Left lung (tissue), 14 donors: ENCODE measurements at places on chromosomes 12 and 14. TPM values are rescaled to one million over a fixed set of nuclear protein-coding genes. Genes with fewer than 3 reads are reported as not detected.

IL31 gene
- not detected for polyA plus RNA-seq

RFX4 gene
- not detected for polyA plus RNA-seq

CLEC4A gene
- 4.2 TPM for polyA plus RNA-seq

SRRM4 gene
- polyA plus RNA-seq = 0.39 TPM

DNA sequence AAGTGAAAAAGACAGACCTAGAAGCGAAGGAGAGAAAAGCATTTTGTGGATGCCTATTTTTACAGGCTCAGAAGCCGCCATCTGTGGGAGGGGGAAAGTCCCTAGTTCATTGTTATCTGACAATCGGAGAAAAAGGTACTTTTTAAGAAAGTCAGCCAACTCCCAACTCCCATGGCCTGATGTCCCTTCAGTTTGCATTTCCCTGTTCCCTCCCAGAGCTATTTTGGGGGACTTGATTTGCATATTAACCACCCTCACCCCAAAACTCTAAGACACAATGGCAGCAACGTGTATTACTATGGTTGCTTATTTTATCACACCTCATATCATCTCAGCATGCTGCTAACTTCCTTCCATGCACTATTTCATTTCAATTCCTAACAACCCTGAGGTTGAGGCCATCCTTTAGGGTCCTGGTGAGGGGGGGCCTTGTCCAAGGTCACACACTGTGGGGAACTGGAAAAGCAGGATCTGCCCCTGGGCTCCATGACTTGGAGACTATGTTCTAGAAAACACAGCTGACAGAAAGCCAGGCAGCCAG is 18.7 kb downstream of the HVCN1 start:
- H3K4me1 ChIP-seq = no peaks in the 10 kb centered on the region
- H3K27me3 ChIP-seq = no peaks in the 10 kb centered on the region
- H3K36me3 ChIP-seq = peaks cover 5% of the 10 kb centered on the region

SPTB gene
- polyA plus RNA-seq = 3.9 TPM

CHGA gene
- polyA plus RNA-seq = 2.2 TPM

TMEM119 gene
- polyA plus RNA-seq = 41.0 TPM

GRCh38 chr12:96501908-96502307 is 12.5 kb downstream of the CFAP54 start:
- H3K36me3 ChIP-seq = no peaks in the 10 kb centered on the region
- peak overlapping the region; percentile 72 for H3K27ac ChIP-seq
- H3K4me1 ChIP-seq = peaks cover 30% of the 10 kb centered on the region
- no peak for DNase-seq
- H3K27me3 ChIP-seq = no peaks in the 10 kb centered on the region

- no peaks in the 10 kb centered on the region for H3K36me3 ChIP-seq
- H3K27ac ChIP-seq = no peak overlapping the region
- peaks cover 19% of the 10 kb centered on the region for H3K27me3 ChIP-seq
- no peaks in the 10 kb centered on the region for H3K4me1 ChIP-seq
- H3K4me3 ChIP-seq = no peak overlapping the region
Measured at GRCh38 chr14:95833429-95833828, 43.2 kb upstream of the TUNAR start.

- H3K4me3 ChIP-seq = no peak overlapping the region
- no peaks in the 10 kb centered on the region for H3K27me3 ChIP-seq
- H3K36me3 ChIP-seq = no peaks in the 10 kb centered on the region
- H3K27ac ChIP-seq = no peak overlapping the region
Measured at GRCh38 chr14:87508333-87508732, 484.6 kb downstream of the GALC start.

GRCh38 chr12:121216102-121216501 is 6.2 kb downstream of the P2RX4 start:
- no peak overlapping the region for H3K4me3 ChIP-seq
- H3K27ac ChIP-seq = no peak overlapping the region
- H3K27me3 ChIP-seq = no peaks in the 10 kb centered on the region
- peak; percentile 37 for DNase-seq

PTPN6 gene
- 20.7 TPM for polyA plus RNA-seq

- no peak overlapping the region for H3K27ac ChIP-seq
- DNase-seq = no peak
- H3K4me1 ChIP-seq = peaks cover 14% of the 10 kb centered on the region
- H3K4me3 ChIP-seq = no peak overlapping the region
- H3K27me3 ChIP-seq = no peaks in the 10 kb centered on the region
- no peaks in the 10 kb centered on the region for H3K36me3 ChIP-seq
Measured at GRCh38 chr14:74840603-74841030, 35.3 kb downstream of the PROX2 start.

GRCh38 chr12:121789233-121789781 is 4.2 kb downstream of the RHOF start:
- peaks cover 82% of the 10 kb centered on the region for H3K4me1 ChIP-seq
- no peaks in the 10 kb centered on the region for H3K36me3 ChIP-seq
- no peaks in the 10 kb centered on the region for H3K27me3 ChIP-seq
- DNase-seq = no peak

PPP1R1A gene
- 4.2 TPM for polyA plus RNA-seq

OR6C76 gene
- polyA plus RNA-seq = not detected

PPM1H gene
- polyA plus RNA-seq = 12.1 TPM

DNA sequence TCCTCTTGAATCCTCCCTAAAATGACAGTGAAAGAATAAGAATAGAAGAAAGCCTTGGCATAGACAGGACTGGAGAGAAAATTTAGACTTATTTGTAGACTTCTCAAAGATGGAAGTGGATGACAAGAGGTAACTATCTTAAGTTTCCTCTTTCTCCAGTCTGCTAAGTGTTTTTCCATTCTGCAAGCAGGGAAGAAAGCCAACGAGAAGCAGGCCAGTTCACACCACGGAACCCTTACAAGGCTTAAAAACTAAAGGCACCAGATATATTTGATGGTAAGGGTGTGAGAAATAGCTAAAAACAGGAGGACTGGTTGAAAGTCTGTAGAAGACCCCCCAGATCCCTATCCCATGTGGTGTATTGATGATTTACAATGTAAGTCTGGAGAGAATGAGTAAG is 82.9 kb upstream of the GPHB5 start:
- H3K4me1 ChIP-seq = no peaks in the 10 kb centered on the region
- H3K27ac ChIP-seq = no peak overlapping the region
- DNase-seq = no peak
- no peaks in the 10 kb centered on the region for H3K36me3 ChIP-seq
- H3K27me3 ChIP-seq = no peaks in the 10 kb centered on the region
- H3K4me3 ChIP-seq = no peak overlapping the region

GRCh38 chr12:111074559-111074958 is 154.2 kb upstream of the MYL2 start:
- no peak overlapping the region for H3K4me3 ChIP-seq
- no peaks in the 10 kb centered on the region for H3K4me1 ChIP-seq
- no peaks in the 10 kb centered on the region for H3K36me3 ChIP-seq
- H3K27ac ChIP-seq = no peak overlapping the region
- peaks cover 56% of the 10 kb centered on the region for H3K27me3 ChIP-seq
- DNase-seq = no peak

GRCh38 chr12:27593266-27593665 is 69.3 kb downstream of the PPFIBP1 start:
- DNase-seq = no peak
- no peak overlapping the region for H3K27ac ChIP-seq
- H3K36me3 ChIP-seq = no peaks in the 10 kb centered on the region
- peaks cover 7% of the 10 kb centered on the region for H3K4me1 ChIP-seq

- no peaks in the 10 kb centered on the region for H3K27me3 ChIP-seq
- no peaks in the 10 kb centered on the region for H3K4me1 ChIP-seq
- H3K36me3 ChIP-seq = no peaks in the 10 kb centered on the region
Measured at GRCh38 chr14:96407935-96408570, 16.1 kb downstream of the AK7 start.

AKAP6 gene
- polyA plus RNA-seq = 4.8 TPM

DNA sequence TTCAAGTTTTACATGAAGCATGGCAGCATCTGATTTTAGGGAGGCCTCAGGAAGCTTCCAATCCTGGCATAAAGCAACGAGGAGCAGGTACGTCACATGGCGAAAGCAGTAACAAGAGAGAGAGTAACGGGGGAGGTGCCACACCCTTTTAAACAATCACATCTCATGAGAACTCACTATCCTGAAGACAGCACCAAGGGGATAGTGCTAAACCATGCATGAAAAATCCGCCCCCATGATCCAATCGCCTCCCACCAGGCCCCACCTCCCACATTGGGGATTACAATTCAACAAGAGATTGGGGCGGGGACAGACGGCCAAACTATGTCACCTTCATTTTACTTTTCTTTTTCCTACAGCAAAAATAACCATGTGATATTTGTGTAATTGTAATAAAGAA is 7.2 kb upstream of the MAP3K9 start:
- H3K4me1 ChIP-seq = peaks cover 18% of the 10 kb centered on the region
- H3K36me3 ChIP-seq = no peaks in the 10 kb centered on the region
- no peak overlapping the region for H3K27ac ChIP-seq

- no peak overlapping the region for H3K4me3 ChIP-seq
- no peaks in the 10 kb centered on the region for H3K4me1 ChIP-seq
- H3K27me3 ChIP-seq = no peaks in the 10 kb centered on the region
- H3K27ac ChIP-seq = no peak overlapping the region
Measured at GRCh38 chr14:96240641-96241040, 15.4 kb upstream of the BDKRB1 start.

GRCh38 chr14:74945261-74945851 is 10.0 kb downstream of the PGF start:
- peaks cover 47% of the 10 kb centered on the region for H3K4me1 ChIP-seq
- no peak overlapping the region for H3K4me3 ChIP-seq
- no peak for DNase-seq
- H3K36me3 ChIP-seq = no peaks in the 10 kb centered on the region
- H3K27ac ChIP-seq = no peak overlapping the region

OVCH1 gene
- not detected for polyA plus RNA-seq

STAT2 gene
- 133 TPM for polyA plus RNA-seq

OR6C6 gene
- polyA plus RNA-seq = not detected
